ENCODE measurements at places on chromosomes 3 and 15.

DNA sequence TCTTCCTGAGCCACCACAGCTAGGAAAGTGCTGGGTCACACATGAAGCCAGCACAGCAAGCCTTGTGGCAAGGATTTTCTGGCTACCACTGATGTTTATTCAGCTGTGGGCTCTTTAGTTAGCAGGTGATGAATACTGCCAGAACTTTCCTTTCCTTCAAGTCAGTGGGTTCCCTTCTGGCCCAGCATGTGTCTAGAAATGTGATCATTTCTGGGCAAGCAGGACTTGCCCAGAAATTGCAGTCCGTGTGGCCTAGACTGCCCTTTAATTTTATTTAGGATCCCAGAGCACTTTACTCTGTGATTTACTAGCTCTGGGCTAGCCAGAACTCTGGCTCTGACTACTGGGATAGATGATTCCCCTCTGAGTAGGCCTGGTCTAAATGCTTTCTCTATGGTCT is 397.5 kb downstream of the ZIC4 start:
- DNase-seq, result no peak

DNA sequence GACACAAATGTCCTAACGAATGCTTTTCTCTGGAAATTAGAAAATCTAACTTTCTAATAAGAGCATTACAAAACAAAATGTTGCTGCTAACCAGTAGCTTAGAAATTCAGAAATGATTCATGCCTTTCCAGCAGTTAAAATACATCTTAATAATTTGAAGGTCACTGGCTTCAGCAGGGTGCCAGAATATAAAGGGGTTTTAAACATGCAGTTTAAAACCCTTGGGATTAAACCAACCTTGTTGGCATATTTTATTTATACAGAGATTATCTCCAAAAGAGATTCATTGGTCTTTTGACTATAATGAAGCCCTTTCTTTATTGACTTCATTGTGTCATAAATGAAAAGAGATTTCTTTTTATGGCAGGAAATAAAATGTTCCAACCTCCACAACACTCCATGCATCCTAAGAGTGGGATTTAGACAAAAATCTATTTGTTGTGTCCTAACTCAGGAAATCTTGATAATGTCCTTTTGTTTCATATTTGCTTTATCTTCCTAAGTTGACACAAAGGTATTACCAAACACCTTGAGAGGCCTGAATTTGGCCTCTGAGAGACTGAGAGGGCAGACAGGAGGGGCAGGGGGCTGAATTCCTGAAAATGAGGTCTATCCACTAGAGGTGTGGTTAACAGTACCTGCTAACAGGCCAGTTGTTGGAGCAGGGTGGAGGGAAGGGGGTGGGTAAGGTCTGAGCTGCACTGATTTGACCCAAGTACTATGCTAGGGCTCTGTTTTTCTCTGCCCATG is 124.4 kb downstream of the FEZF2 start:
- DNase-seq, result no peak

DNA sequence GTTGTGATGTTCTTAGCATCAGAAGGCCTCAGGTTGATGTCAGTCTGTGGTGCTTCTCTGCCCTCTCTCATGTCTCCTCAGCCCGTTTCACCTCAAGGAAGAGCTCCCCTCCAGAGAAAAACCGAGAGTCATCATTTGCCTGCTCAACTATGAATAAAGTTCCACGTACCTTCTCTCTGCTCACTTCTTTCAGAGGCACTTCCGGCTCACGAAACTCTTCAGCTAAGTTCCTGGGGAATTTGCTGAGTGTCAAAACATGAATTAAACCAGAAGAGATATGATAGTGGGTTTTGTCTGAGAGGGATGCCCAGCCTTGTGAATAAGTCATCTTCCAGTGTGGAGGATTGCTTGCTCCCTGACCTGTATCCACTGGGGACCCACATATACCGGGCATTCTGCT is 37.7 kb downstream of the CCR4 start:
- DNase-seq, result no peak

GRCh38 chr3:189689625-189690024 is 58.4 kb downstream of the TP63 start:
- no peak for DNase-seq

DNA sequence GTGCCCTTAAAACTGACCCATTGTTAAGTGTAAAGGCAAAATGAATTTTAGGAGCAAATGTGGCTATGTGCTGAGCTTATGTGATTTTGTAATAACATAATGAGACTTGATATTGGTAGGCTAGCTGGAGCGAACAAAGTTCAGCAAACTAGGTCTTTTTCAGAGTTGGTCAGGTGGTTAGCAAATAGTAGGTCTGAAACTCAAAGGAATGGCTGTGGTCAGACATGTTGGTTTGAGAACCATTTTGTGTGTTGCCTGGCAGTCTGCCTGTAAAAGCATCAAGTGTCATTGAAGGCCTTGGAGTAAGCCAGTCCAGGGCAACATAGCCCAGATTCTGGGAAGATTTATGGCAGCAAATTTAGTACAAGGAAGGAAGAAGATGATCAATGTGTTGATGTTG is 16.4 kb downstream of the FBXO22 start:
- DNase-seq, result no peak

DNA sequence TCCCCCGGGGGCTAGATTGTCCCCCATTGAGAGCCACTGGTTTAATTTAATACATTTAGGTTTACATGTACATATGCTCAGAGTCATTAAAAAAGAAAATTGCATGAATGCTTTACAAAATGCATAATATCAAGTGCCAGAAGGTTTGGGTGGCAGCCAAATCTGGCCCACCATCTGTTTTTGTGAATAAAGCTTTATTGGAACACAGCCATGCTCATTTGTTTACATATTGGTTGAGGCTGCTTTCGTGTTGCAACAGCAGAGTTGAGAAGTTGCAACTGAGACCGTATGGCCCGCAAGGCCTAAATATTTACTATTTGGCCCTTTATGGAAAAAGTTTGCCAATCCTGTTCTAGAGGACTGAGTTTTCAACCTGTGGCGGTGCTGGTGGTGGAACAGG is 32.1 kb upstream of the RGMA start:
- no peak for DNase-seq

DNA sequence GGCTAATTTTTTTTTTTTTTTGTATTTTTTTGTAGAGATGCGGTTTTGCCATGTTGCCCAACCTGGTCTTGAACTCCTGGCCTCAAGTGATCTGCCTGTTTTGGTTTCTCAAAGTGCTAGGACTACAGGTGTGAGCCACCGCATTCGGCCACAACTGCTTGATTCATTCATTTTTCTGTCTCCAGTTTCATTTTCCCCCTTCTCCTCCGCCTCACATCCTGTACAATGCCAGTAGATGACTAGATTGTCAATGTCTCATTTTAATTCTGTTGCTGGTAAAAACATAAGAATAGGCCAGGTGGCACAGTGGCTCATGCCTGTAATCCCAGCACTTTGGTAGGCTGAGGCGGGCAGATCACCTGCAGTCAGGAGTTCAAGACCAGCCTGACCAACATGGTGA is 12.0 kb upstream of the ZNF592 start:
- no peak for DNase-seq

DNA sequence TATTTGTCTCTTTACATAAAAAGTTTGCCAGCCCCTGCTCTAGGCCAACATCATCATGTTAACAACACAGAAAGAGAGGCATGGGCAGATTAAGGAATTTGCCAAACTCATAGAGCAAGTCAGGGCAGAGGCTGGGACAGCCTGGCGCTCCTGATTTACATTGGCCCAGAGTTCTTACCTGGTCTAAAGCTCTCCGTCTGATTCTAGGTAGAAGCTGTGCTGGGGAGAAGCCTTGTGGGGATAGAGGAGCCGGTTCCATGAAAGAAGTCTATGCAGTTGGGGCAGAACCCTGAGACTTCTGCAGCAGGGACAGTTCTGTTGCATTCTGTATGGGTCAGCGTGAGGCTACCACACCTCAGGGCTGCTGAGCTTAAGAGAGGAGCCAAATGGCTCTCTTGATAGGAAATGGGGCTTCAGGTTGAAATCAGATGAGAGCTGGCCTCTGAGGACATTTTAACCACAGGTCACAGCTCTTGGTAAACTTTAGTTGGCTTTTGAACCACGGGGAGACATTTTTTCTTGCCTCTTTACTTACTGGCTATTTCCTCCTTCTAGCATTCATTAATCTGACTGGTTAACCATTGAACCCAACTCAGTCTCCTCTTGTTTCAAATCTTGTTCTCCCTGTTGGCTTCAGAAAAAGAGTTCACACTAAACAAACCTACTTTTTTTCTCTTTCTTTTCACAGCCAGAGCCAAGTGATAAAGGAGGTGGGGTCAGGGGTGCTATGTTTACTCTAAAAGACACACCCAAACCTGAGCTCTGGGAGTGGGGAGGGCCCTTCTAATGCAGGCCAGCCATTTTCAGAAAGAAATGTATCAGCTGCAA is 250.7 kb downstream of the OPA1 start:
- DNase-seq, result no peak

- peak; percentile 24 for DNase-seq
These were observed 201.1 kb upstream of the LPP start for GRCh38 chr3:187952849-187953248.

GRCh38 chr3:17052363-17052762 is 167.6 kb downstream of the PLCL2 start:
- DNase-seq, result no peak

DNA sequence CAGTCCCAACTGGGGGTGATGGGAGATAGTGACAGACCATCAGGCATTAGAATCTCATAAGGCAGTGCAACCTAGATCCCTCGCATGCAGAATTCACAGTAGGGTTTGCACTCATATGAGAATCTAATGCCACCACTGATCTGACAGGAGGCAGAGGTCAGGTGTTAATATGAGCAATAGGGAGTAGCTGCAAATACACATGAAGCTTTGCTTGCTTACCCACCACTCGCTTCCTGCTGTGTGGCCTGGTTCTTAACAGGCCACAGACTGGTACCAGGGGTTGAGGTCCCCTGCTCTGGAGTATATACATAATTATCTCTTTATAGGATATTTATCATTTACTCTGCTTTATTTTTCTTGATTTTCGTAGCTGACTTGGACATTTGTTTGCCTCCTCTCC is 36.0 kb upstream of the ZMAT3 start:
- DNase-seq, result no peak

DNA sequence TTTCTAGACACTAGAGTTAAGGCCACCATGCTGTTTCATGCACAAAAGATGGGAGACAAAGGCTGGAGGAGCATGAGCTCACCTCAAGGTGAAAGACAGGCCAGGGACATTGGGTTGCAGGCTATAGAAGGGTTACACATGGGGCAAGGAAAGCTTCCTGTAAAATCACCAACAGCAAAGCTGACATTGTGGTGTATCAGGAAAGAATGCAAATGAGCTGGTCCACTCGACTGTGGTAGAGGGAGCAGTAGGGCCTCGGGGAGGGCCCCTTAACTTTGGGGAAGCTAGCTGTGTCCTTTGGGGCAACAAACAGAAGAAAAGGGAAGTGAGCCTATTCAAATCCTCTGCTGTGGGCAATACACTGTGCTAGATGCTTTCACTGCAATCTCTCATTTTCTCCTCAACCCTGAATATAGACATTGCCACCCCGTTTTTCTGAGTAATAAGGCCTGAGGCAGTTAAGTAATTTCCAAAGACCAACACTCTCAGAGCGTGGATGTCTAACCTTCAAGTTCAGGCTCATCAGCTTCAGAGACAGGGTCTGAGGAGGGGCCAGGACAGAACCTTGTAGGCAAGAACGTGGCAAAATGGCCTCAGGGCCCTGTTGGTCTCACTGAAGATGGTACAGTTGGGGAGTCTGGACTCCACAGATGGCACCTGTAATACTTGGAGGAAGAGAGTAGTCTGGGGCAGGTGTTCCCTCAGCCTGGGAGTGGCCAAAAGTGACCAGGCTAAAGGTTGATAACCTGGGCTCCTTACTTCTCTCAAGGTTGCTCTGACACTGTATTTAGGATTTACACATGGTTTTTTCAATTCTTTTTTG is 24.1 kb downstream of the CX3CR1 start:
- no peak for DNase-seq

DNA sequence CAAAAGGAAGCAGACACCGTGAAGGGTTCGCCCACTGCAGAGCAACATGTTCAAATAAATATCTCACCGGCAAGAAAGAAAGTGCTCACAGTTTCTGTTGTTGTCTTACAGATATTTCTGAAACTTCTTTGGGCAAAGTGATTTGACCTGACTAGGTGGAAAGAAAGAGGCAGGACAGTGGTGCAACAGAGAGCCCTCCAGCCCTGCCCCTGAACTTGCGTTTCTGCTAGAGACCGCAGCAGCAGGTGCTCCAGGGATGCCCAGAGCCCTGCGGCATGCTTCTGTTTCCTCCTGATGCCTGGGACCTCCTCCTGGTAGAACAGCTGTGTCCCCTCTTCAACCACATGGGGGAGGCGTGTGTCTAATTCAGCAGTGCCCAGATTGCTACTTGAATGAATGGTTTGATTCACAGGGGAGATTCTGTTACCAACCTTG is 123.4 kb downstream of the ATP10A start:
- DNase-seq, result no peak

DNA sequence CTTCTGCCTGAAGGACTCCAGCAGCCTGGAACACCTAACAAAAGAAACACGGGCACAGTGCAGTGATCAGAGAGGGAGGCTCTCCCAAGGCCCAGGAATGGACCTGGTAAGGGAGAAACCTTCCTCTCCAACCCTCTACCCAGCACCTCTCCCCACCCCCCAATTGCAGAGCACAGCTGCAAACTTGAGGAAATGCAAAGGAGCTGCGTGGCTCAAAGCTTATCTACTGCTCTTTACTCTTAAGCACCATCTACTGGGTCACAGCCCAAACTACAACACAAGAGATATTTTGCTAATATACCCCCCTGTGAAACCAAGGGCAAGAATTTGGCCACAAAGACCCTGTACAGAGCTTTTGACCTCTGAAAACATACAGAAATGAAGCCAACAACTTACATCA is 328.3 kb downstream of the OXSM start:
- no peak for DNase-seq

GRCh38 chr3:168398371-168399025 is 302.8 kb upstream of the GOLIM4 start:
- no peak for DNase-seq

GRCh38 chr15:91887321-91887720 is 33.8 kb downstream of the SLCO3A1 start:
- DNase-seq, result no peak

- peak; percentile 66 for DNase-seq
These were observed 6.8 kb downstream of the MFSD1 start for GRCh38 chr3:158808697-158809096.

DNA sequence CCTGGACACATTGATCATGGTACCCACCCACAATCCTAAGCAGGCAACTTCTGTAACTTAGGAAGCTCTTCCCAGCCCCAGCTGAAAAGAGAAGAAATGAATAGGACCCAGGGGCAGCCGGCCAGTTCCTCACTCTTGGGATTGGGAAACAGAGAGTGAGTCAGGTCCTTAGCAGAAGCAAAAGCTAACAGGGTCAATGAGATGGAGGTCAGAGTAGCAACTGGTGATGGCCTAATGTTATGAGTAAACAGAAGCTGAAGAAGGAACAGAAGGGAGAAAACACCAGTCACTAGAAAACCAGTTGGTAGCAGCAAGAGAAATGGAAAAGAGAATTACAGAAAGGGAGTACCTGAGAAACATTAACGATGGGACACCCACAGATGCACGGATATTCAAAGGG is 20.0 kb downstream of the RIOX2 start:
- DNase-seq, result no peak

- DNase-seq, result no peak
These were observed 54.8 kb upstream of the CHRM5 start for GRCh38 chr15:33913459-33913858.

GRCh38 chr3:116002235-116002634 is 378.9 kb downstream of the GAP43 start:
- no peak for DNase-seq

- no peak for DNase-seq
These were observed 9.1 kb downstream of the VPS13C start for GRCh38 chr15:62051166-62051565.

- no peak for DNase-seq
These were observed 36.7 kb downstream of the PTPN9 start for GRCh38 chr15:75542386-75542797.

- no peak for DNase-seq
These were observed 72.9 kb downstream of the ATP8B4 start for GRCh38 chr15:50046159-50046558.

Measured in epithelial cell of prostate (primary cell).